ENCODE measurements at places on chromosomes 2 and 18. TPM values are rescaled to one million over a fixed set of nuclear protein-coding genes. Genes with fewer than 3 reads are reported as not detected.

ABCB11 gene
- total RNA-seq: 7.9 TPM

CLEC4F gene
- total RNA-seq: not detected

TGFBRAP1 gene
- total RNA-seq: 20.5 TPM

SPAG16 gene
- 33.9 TPM for total RNA-seq

Data from umbilical cord (tissue), 2 donors.